ENCODE measurements at places on chromosomes 3 and 15.

DNA sequence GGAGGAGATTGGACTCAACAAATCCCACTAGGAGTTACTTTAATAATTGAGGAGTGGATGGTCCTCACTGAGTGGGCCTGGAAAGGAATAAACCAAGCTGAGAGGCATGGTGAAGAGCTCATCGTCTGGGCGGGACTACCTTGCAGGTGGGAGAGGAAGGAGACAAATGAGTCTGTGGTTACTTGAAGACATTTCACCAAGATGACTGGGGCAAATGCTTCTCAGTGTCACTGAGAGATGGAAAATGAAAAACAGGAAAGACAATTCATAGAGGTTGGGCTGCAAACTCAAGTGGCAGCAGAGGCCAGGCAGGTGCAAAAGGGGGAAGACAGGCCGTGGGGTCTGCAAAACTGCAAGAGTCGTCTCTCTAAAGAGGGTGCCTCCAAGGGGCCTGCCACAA is 1.5 kb upstream of the ARHGAP31 start:
- DNase-seq: no peak

- no peak for DNase-seq
Observed at GRCh38 chr3:136728918-136729317, 23.3 kb downstream of the STAG1 start.

- no peak for DNase-seq
Observed at GRCh38 chr3:25007974-25008658, 419.9 kb upstream of the RARB start.

- no peak for DNase-seq
Observed at GRCh38 chr15:39598958-39599845, 18.3 kb downstream of the THBS1 start.

- DNase-seq: no peak
Observed at GRCh38 chr15:82646250-82647044, 716 bp downstream of the CPEB1 start.

Data from activated effector memory CD4-positive, alpha-beta T cell treated with Interleukin-2 at 50 U/mL for 16 hours (primary cell).